Stimulated activated CD4-positive, alpha-beta T cell treated with anti-CD3 and anti-CD28 coated beads, Interleukin-1b, Interleukin-23, amount 100 ng/mL, for 4 hours (primary cell): ENCODE measurements at places on chromosomes 2 and 18.

DNA sequence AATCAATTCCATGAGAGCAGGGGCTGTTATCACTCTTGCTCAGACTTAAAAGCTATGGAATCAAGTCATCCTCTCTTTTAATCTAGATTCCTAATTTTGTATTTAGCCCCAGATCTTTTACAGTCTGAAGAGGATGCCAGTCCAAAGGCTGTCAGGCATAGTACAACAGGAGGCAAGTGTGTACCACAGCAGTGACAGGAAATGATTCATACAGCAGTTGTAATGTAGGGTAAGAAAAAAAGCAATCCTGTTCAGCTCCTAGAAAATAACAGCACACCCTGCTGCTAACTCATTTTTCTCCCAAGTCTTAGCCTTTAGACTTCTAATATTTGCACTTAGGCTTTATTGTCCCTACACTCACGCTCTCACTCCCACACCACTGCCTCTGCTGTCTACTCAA, 127.8 kb upstream of the SYT4 start:
- DNase-seq, result no peak

DNA sequence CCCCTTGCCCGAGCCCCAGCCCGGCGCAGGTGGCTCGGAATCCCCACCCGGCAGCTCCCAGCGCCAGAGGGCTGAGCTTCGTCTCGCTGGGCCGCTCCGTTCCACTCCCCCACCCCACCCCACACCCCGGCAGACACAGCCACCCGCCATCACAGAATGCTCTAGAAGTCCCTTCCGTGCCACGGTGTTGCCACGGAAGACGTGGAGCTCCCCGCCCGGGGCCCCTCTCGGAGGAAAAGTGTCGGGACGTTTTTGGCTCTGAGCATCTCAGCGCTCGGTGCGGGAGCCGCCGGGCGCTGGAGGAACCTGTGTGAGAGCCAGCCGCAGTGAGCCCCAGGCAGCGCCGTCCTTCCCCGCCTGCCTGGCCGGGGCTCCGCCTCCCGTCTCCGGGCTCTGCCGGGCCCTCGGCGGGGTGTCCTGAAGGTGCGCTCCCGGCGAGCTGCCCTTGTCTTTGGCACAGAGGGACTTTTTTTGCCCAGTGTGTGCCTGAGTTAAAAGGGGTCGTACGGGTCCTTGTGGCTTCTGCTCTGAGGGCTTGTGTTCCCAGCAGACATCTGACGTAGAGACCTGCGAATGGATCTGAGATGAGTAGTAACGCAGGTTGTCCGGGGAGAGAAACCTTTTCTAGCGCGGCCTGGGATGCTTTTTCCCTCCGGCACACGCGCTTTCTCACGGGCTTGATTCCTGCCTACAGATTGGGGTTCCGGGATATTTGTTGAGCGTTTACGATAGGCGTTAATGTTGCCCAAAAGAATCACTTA, 1.8 kb downstream of the ZCCHC2 start:
- peak; percentile 43 for DNase-seq

- no peak for DNase-seq
These were observed 1.4 kb upstream of the SLC20A1 start for GRCh38 chr2:112644155-112644932.

- DNase-seq, result no peak
These were observed 161.2 kb upstream of the EPAS1 start for GRCh38 chr2:46135958-46136357.

DNA sequence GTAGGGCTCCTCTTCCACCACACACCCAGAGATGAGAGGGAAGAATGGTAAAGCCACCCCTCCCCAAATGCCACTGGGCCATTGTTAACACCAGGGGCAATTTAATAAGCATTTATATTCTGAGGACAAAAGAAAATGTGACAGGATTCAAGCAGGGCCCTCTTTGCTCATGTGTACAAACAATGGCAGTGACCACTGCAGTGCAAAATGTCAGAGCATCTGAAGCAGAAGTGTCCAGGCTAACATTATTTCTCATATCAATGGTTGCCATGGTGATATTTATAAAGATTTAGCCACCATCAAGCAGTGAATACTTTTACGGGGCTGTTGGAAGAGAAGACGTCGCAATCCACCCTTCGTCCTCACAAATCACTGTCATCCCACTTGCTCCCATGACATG, 10.8 kb upstream of the EPB41L3 start:
- DNase-seq, result no peak

DNA sequence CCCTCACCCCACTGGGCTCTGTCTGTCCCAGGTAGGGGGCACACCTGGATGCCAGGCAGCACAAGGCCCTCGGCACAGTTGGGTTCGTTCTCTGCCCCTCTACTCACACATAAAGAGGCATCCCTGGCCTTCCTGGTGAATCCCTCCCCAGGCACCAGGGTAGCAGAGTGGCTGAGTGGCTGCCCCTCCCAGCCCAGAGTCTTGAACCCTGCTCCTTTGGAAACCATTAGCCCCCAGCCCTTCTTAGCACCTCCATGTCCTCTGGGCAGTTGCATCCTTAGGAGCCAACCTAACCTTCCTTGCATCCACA, 2.0 kb downstream of the GPC1 start:
- no peak for DNase-seq

DNA sequence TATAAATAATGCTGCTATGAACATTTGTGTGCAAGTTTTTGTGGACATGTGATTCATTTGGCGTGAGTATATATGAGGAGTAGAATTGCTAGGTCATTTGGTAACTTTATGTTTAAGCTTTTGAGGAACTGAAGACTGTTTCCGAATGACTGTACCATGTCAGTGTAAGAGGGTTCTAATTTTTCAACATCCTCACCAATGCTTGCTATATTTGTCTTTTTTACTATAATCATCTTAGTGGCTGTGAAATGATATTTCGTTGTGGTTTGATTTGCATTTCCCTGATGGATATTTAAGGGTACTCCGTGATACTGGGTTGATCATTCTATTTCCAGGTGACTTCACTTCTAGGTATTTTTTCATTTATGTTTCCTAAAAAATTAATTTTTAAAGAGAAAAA, 241.1 kb downstream of the BCL2 start:
- DNase-seq, result no peak

DNA sequence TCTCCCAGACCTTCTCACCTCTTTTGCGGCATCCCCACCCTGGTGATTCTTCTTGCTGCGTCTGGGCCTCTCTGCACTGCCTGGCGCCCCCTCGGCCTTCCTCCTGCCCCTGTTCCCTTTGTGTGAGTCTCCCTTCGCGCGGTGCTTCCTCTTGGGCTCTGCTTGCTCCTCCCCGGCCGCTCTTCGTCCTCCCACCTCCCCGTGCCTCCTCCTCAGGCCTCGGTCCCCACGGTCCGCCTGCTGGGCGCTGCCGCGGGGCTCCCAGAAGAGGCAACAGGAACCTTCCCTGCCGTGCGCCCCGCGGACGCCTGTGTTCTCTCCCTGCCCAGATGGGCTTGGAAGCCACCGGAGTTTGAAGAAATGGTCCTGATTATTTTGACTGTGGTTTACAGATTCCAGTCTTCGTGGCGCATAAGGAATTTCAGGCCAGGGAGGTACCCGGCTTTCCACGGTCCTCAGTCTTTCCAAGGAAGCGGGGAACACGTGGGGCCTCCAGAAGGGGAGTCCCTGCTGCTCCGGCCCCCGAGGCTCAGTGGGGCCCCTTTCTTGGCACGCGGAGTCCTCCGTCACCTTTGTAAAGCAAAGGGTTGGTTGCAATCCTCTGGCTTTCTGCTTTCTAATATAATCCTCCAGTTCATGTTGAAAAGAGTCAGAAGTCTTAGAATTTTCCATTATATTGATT, 13.1 kb downstream of the RNU2-63P start:
- no peak for DNase-seq

GRCh38 chr18:23986600-23987359, 27.8 kb upstream of the TTC39C start:
- no peak for DNase-seq

GRCh38 chr18:9048808-9049494, 53.5 kb upstream of the NDUFV2 start:
- DNase-seq, result no peak

GRCh38 chr18:62201870-62202269, 14.8 kb downstream of the RELCH start:
- DNase-seq, result no peak

- no peak for DNase-seq
These were observed 145.4 kb upstream of the LYPD6 start for GRCh38 chr2:149184991-149185390.

- no peak for DNase-seq
These were observed 61.6 kb downstream of the MOB4 start for GRCh38 chr2:197577446-197577845.

GRCh38 chr2:234075518-234075915, 25.0 kb downstream of the SPP2 start:
- DNase-seq, result no peak

DNA sequence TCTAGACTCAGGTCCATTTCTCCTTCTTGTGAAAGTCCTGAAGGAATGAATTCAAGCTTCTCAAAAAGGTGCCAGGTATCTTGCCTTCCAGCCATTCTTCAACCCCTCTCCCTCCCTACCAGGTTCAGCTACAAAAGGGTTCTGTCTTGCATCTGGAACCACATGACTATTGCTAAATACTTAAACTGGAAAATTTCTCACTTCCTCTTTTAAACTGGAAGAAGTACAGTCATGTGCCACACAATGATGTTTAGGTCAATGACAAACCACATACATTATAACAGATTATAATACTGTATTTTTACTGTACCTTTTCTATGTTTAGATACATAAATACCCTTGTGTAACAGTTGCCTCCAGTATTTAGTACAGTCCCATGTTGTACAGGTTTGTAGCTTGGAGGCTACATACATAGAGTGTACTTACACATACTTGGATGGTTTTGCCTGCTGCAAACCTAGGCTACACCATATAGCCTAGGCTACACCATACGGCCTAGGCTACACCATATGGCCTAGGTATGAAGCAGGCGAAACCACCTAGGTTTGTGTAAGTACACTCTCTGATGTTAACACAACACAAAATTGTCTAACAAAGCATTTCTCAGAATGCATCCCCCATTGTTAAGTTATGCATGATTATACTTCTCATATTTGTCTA, 142.0 kb upstream of the DNMT3A start:
- DNase-seq, result no peak

DNA sequence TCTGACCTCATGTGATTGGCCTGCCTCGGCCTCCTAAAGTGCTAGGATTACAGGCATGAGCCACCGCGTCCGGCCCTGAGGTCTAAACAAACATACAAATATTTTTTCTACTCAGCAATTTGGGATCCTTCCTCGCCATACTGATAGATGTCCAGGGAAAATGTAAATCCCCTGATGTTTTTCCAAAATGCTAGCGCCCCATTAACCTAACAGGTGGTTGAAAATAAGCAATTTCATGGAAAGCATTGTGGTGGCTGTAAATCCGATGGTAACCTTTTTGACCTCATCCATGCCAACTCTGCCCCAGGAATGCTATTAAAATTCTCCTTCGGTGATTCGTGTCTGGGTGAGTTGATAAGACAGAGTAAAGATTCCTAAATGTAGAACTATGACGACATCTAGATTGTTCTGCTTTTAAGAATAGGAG, 19.3 kb downstream of the GEMIN6 start:
- DNase-seq, result no peak

GRCh38 chr2:175366815-175367214, 185.3 kb upstream of the ATP5MC3 start:
- DNase-seq, result no peak

GRCh38 chr2:223786943-223787342, 50.4 kb downstream of the AP1S3 start:
- no peak for DNase-seq

- no peak for DNase-seq
These were observed 63.7 kb upstream of the FANCL start for GRCh38 chr2:58304843-58305242.

DNA sequence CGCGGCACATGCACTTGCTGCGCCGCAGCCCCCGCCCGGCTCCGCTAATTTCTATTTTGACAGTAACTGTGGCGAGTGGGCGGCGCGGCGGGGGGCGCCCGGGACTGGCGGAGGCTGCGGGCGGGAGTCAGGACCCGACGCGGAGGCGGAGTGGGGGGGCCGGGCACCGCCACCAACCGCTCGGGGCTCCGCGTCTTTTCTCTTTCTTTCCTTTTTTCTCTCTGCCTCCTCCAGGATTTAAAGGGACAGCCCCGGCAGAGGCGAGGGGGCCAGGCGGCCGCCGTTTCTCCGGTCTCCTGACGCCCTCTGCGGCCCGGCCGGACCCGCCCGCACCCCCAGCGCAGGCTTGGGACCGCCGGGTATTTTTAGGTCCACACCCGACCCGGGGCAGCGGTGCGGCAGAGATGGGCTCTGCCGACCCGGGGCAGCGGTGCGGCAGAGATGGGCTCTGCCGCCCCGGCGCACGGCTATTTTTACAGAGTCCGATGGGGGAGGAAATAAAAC, 460 bp upstream of the ZBTB7C start:
- peak; percentile 21 for DNase-seq

- DNase-seq, result no peak
These were observed 39.9 kb upstream of the SP3 start for GRCh38 chr2:174004905-174005605.

GRCh38 chr2:200677721-200678532, 92.1 kb downstream of the AOX1 start:
- DNase-seq, result no peak

DNA sequence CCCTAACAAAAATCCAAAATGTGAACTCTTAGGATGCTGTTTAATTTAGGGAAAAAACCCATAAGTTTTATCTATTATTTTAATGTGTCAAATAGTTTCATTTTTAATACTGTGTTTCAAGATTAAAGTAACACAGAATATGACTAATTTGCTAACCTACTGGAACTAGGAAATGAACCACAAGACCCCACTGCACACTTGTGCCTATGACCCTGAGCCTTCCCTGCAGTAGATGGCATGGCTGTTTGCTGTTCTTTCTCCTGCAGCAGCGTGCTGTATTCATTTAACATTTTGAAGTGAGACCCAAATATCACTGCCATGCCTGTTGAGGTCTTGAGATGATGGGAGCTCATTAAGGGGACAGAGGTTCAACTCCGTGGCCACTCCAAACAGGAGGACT, 565.2 kb upstream of the NRP2 start:
- DNase-seq, result no peak

DNA sequence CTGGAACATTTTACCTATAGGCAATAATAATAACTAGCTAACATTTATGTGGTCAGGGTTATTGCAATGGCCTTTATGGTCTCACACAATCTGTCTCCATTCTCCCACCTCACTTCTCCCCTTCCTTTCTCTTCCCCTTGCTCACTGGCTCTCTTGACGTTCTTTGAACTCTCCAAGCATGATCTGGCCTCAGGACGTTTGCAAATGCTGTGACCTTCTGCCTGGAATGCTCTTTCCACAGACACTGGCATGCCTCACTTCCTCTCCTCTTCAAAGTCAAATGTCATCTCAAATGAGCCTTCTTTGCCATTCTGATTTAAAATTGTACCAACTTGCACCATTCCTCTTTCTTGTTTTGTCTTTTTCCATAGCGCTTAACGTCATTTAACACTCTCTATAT, 25.3 kb upstream of the GCG start:
- DNase-seq, result no peak

DNA sequence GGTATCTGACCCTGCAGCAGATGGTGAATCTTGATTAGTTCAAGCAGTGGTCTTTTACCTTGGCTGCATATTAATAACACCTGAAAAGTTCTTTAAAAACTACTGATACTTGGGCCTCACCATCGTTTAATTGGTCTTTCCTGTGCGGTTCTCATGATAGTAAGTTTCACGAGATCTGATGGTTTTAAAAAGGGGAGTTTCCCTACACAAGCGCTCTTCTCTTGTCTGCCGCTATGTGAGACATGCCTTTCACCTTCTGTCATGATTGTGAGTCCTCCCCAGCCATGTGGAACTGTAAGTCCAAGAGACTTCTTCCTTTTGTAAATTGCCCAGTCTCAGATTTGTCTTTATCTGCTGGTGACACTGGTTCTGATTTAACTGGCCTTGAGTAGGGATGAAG, 102.3 kb downstream of the LYPD1 start:
- no peak for DNase-seq
